Cortex of kidney (tissue), 1 donor: ENCODE measurements at places on chromosomes 2 and 18.

DNA sequence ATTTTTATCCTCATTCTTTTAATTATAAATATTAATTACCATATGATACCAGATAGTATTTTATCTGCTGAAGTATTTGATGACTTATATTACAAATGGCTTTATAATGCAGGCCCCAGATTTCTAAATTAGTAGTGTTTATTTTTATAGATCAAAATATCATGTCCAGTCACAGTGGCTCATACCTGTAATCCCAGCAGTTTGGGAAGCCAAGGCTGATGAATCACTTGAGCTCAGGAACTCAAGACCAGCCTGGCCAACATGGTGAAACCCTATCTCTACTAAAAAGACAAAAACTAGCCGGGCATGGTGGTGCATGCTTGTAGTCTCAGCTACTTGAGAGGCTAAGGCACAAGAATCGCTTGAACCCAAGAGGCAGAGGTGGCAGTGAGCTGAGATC is 100.1 kb upstream of the ARHGAP15 start:
- DNase-seq = no peak

- no peak for DNase-seq
Observed at GRCh38 chr2:124163840-124164239, 138.8 kb downstream of the CNTNAP5 start.

- no peak for DNase-seq
Observed at GRCh38 chr2:11865805-11866204, 119.4 kb downstream of the LPIN1 start.

DNA sequence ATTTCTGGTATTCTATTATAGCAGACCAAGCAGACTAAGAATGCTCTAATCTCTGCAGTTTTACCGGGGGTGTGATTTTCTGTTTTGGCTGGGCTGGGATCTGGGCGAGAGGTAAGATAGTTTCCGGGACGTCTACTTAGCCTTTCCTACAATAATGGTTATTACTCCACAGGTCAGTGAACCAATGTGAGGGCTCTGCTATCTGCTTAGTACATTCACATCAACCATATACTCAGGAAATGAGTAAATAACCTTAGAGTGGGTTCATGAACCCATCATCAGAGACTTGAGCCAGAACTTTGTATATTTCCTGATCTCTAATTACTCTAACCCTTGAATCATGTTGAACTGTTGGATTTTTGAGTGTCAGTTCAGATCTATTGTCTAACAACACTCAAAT is 90.1 kb upstream of the NOL4 start:
- DNase-seq = no peak

DNA sequence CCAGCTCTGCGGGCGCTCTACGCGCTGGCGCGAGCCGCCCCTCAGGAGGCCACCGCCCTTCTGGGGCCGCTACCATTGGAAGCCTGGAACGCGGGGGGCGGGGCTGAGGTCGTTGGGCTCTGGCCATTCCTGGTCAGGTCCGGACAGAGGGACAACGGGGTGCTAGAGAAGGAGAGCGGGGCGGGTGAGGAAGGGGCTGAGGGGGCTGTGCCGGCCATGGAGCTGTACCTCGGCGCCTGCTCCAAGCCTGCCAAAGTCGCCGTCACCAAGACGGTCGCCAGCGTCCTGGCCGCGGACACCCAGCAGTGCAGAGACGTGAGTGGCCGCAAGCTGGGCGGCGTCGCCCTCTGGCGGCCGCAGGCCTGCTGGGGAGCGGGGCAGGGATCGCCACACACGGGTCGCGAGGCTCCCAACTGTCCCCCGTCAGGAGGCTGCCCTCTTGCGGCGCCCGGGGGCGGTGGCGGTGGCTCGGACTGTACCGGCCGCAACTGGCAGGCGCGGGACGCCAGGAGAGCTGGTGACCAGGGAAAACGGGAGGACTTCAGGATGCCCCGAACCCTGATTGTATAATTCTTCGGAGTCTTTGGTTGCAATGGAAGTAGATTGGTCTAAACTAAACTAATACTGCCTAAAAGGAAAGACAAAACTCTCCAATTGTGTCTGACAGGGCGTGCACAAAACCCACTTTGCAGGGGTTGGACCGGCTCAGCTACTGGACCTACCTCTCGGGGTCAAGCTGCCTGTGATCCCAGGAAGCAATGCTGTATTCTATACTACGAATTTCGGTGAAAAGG is at the start of gene FSIP2:
FSIP2 (plus strand) TSS at position 126 of the 794 bp plus-strand sequence; CDS start at position 217, 91 bp downstream.
- peak; percentile 34 for DNase-seq

- no peak for DNase-seq
Observed at GRCh38 chr2:165621086-165621560, 151.6 kb downstream of the CSRNP3 start.

- no peak for DNase-seq
Observed at GRCh38 chr2:203925512-203926158, 10.9 kb upstream of the ICOS start.

DNA sequence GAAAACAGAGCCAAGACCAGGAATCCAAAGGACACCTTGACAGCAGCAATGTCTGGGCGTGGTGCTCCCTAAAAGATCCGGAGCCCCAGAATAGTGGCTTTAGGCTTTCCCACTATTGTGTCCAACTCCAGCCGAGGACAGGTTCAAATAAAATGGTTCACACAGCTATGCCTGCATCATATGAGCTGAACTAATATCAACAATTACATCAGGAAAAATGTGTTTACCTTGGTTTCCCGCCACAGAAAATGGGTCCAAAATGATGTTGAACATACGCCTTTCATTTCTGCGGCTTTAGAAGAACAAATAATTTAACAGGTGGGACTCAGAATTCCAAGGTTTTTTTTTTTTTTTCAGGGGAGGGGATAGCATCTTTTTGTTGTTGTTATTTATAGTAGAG is 93.6 kb downstream of the OSR1 start:
- DNase-seq = no peak

DNA sequence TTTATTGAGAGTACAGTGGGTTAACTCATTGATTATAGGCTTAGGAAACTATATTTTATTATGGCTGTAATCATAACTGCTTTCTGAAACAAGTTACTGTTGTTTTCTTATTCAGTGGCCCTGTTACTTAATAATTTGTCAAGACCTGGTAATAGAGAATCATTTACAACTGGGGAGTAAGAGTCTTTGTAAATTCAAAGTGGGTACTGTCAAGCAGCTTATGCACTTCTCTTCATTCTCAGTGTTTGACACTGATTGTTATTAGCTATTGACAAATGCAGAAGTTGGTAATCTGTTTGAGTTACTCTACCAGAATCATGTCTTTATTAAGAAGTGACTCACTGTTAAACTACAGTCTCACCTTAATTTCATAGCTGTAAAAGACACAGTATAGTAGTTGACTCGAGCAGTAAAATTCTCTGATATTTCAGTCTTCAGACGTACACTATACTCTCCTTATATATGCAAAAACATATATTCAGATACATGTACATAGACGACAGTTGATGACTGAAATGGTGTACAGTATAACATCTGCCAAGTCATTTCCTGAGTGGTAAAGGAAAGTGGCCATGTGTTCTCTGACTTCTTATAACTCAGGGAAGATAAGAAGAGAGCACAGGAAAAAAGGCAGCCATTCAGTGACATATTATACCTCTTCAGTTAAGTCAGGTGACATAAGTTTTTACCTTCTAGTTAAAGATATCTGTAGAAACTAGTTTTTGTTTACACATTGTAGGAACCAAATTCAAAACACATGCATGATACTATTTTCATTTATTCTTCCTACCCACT is 36.0 kb upstream of the TTC27 start:
- DNase-seq = no peak

GRCh38 chr2:98385050-98385699 is 38.9 kb downstream of the CNGA3 start:
- no peak for DNase-seq

GRCh38 chr2:110680709-110681108 is 2.8 kb upstream of the BUB1 start:
- no peak for DNase-seq

DNA sequence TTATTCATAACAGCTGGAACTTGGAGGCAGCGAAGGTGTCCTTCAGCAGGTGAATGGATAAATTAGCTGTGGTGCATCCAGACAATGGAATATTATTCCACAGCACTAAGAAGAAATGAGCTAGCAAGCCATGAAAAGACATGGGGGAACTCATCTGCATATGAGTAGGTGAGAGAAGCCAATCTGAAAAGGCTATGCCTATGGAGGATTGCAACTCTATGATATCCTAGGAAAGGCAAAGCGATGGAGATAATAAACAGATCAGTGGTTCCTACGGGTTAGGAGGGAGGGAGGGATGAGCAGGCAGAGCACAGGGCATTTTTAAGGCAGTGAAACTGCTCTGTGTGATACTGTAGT is 66.2 kb downstream of the ODC1 start:
- no peak for DNase-seq

DNA sequence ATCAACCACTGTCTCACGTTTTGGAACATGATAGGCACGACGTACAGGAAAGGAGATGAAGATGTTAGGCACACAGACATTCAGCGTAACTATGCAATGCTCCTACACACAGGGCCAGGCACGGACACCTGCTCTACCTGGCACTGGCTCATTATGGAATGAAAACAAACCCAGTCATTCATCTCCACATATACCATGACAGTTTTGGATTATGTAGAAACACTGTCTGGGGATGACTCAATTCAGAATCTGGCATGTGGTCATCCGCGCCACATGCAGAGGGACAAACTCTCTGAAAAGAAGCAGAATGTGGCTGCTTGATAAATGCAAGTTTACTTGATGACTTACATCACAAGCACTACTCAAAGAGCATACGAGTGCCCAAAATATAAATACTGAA is 29.5 kb upstream of the NFU1 start:
- no peak for DNase-seq

DNA sequence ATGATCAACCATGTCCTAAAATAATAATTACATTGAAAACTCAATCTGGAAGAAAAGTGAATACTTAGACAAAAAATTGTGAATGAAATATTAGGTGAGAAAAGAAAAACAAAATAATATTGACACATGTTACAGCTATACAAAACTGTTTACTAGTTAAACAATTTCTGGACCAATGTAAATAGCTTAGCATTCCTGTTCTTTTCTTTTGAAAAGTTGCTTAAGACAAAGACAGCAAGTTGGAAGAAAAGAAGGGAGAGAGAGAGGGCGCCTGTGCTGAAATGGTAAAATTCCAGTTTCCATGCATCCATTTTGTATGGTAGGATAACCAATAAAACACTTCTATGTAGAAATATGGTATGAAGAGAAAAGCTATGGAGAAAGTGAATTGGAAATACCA is 94.1 kb upstream of the RFX8 start:
- no peak for DNase-seq

- no peak for DNase-seq
Observed at GRCh38 chr2:217609952-217610351, 392.8 kb downstream of the TNS1 start.

DNA sequence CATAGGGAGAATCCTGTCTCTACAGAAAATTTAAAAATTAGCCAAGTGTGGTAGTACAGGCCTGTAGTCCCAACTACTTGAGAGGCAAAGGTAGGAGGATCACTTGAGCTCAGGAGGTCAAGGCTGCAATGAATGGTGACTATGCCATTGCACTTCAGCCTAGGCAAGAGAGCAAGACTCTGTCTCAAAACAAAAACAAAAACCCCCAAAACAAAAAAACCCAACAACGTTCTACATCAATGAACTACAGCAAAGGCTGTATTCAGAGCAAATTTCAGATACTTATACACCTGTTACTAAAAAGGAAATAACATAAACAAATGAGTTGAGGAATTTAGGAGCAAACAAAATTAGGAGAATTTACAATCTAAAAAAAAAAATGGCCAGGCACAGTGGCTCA is 22.6 kb downstream of the YES1 start:
- DNase-seq = no peak

GRCh38 chr18:56542476-56542875 is 95.9 kb downstream of the TXNL1 start:
- DNase-seq = no peak

DNA sequence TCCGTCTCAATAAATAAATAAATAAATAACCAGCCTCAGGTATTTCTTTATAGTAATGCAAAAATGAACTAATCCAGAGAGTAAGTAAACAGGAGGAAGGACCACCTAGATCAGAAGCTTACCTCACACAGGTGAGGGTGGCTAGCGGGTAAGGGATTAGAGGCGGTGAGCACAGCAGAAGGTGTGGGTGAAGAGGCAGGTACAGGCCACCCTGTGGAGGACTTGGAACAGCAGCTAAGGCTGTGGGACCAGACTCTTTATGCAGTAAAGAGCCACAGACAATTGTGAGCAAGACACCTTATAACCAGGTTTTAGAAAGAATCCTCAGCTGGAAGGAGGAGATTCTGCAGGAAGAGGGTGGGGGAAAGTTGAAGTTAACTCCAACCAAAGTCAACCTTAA is 34.2 kb upstream of the TTR start:
- no peak for DNase-seq

DNA sequence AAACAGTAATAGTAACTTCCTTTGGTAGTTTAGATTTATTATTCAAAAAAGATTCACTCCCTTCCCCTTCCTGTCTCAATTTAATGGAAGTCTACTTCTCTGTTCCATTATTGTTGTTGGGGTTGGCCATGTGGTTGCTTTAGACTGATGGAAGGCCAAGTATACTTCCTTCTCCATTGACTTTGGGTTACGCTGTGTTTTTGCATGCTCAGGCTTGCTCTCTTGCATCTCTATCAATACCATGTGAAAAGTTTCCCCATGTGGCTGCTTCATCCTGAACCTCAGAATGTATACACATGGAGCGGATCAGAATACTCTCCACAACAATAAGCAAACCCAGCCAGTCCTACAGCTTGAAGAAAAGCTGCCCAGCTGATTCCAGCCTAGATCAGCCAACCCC is 20.3 kb downstream of the CFAP210 start:
- no peak for DNase-seq

- DNase-seq = no peak
Observed at GRCh38 chr18:41655074-41655473, 300.0 kb upstream of the PIK3C3 start.

GRCh38 chr2:38284971-38285370 is 92.1 kb downstream of the ATL2 start:
- DNase-seq = no peak

GRCh38 chr2:234694244-234695013 is 197.5 kb upstream of the ARL4C start:
- no peak for DNase-seq

DNA sequence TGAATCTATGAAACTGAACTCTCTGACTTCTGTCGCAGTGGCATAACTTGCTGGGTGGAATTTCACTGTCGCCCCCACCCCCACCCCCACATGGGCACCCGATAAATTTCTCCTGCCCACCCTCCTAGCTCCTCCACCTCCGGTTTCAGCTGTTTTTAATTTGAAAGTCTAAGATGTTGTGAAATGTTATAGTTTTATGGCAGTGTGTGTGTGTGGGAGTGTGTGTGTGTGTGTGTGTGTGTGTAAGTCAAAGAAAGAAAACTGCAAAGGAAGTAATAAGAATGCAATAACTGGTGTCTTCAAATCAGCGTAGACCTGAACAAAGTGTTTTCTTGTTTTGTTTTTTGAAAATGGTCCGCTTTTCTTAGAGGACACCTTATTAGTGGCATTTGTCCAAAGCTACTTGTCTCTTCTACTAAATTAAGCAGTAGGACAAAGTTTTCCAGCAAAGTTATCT is 388 bp downstream of the DTNA start:
- DNase-seq = no peak

GRCh38 chr2:28613633-28614501 is 118.0 kb downstream of the PLB1 start:
- no peak for DNase-seq
